ENCODE measurements at places on chromosomes 16 and 17.

- DNase-seq: no peak
These were observed 492.5 kb upstream of the HSBP1 start for GRCh38 chr16:83315271-83315670.

- no peak for DNase-seq
These were observed 545.2 kb upstream of the CDH11 start for GRCh38 chr16:65667011-65667578.

GRCh38 chr17:80603396-80603795 is 58.8 kb downstream of the RPTOR start:
- DNase-seq: no peak

GRCh38 chr16:80104401-80104800 is 436.4 kb upstream of the DYNLRB2 start:
- no peak for DNase-seq

GRCh38 chr17:1958134-1958881 is 66.8 kb downstream of the RTN4RL1 start:
- no peak for DNase-seq

DNA sequence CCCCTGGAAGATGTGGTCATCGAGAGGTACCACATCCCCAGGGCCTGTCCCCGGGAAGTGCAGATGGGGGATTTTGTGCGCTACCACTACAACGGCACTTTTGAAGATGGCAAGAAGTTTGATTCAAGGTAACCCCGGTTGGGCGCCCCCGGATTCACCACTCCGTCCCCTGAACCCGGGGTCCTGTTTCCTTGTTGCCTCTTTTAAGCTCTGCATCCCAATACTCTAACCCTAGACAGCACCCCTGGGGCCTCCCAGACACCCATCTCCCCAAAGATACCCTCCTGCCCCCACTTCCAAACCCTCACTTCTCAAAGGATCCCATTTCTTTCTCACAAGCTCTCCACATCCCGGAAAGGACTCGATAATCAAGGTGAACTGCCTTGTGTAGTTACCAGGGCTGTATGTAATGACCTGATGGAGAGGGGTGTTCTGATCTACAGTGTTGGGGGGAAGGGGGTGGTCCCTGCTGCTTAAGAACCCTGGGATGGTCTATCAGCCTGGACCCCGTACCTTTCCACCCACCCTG is 412 bp downstream of the FKBP10 start:
- DNase-seq: no peak

DNA sequence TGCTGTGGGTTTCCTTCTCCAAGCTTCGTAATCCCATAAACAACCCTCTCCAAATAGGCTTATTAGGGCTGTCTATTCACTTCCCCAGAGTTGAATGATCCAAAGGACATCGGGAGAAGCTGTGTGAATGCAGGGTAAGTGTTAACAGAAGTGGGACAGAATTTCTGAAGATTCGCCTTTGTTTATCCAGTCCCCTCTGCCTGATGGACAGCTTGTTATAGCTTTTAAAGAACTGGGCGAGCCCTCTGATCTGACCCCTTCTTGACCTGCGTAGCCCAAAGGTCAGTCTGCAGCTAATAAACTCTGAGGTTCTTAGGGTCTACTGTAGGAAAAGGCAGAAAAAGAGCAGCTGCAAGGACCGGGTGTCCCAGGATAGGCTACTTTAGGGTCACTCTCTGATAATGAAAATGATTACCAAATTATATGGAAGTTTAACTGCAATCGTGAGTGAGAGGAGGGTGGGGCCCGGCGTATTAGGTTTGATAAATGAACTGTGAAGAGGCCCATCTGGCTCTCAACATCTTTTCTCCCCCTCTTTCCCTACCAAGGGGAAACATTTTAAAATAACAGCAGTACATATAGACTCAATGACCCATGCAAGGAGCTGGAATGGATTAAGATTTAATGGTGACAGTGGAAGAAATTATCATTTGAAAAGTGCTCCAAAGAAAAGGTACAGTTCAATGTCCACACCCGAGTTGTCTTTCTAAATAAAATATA is 233.4 kb downstream of the FTO start:
- DNase-seq: no peak

GRCh38 chr17:73613271-73614233 is 30.7 kb downstream of the SDK2 start:
- no peak for DNase-seq

DNA sequence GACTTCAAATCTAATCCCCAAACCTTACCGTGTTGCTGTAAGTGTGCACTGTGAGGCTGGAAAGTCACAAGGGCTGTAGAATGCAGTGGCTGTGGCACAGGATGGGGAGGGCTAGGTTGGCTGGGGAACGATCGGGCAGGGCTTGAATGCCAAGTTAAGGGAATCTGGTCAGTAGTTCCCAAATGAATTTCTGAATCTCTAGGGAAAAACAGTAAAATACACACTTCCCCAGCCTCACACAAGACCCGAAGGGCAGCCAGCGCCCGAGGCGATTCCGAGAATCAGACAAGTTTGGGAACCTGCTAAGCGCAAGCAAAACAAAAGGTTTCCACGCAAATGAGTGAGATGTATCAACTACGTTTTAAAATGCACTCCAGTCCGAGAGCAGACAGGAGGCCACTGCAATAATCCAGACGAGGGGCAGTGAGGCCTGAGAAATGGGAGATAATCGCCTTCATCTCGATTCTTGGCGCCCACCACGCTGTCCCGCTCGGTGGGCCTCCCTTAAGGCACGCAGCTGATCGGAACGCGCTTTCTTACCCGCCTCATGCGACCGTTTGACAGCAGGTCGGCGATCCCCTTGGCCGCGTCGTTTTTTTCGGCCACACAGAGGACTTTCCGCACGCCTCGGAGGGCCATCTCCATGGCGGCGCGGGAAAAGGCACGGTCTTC is 599 bp downstream of the TOP3A start:
- DNase-seq: no peak

GRCh38 chr17:48294806-48295361 is 135.1 kb downstream of the SKAP1 start:
- no peak for DNase-seq

DNA sequence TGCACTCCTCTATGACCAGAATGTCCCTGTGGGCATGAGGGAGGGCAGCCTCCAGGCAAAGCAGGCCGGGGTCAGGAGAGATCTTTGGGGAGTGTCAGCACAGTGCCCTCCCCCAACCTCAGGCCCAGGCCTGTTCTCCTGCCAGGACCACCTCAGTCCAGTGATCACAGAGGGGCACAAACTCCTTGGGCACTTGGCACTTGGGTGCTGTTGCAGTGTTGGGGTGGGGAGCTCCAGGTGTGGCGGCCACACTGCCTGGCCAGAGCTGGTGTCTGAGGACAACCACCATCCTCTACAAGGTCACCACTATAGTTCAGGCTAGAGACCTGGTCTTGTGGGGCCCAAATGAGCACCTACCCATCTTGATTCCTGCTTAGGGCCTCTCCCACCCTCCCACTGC is 37.2 kb downstream of the SMPD3 start:
- no peak for DNase-seq

DNA sequence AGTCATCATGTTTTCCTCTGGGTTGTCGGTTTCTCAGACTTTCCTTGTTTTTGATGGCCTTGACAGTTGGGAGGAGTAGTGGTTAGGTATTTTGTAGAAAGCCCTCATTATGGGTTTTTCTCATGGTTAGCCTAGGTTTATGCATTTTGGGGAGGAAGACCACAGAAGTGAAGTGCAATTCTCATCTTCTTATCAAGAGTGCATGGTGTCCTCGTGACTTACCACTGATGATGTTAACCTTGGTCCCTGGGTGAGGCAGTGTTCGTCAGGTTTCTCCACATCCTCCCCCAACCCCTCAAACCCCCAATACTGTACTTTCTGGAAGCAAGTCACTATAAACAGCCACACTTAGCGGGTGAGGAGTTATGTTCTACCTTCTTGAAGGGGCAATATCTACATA is 42.3 kb downstream of the BPTF start:
- DNase-seq: no peak

DNA sequence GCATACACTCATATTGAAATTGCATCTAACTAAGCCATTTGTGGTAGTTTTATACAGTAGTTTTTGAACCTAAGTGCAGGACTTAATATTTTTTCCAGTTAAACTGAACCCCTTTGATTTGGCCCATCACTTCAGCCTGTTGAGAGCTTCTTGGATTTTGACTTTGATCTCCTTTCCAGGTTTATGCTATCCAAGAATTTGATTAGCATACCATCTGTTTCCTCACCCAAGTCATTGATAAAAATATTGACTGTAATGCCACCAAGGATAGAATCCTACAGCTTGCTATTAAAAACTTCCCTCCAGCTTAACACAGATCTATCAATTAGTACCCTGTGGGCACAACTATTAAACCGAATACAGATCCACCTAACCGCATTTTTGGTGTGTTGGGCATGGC is 7.2 kb downstream of the TMEM94 start:
- no peak for DNase-seq

- no peak for DNase-seq
These were observed 19.2 kb downstream of the CEP112 start for GRCh38 chr17:66172691-66173223.

GRCh38 chr17:42457107-42457792 is 1.4 kb upstream of the ATP6V0A1 start:
- DNase-seq: no peak

DNA sequence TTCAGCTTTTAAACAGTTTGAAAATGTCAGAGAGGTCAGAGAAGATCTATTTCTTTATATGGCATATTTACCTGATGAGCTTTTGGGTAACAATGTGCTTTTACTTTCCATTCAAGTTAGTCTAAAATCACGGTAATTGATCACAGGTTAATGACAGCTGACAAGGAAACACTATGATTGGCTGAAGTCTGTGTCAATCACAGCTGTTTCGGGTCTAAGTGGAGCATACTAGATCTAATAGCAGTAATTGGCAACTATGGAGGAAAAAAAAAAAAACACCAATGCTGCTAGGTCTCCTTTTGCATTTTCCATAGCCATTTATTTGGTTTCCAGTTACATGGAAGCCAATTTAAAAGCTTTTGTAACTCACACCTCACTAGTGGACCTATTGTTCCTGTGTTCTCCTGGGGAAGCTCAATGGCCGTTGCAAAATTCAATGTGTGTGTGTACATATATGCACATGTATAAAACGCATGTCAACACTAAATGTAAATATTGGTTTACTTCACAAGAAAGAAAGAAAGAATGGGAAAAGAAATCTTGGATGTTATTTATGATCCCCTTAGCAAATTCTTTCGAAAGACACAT is 568.3 kb upstream of the ZFHX3 start:
- no peak for DNase-seq

GRCh38 chr16:66662445-66663194 is 33.9 kb downstream of the CMTM4 start:
- no peak for DNase-seq

GRCh38 chr17:51456942-51457341 is 196.6 kb downstream of the UTP18 start:
- DNase-seq: no peak

- DNase-seq: no peak
These were observed 59.0 kb downstream of the TANGO6 start for GRCh38 chr16:68902003-68902968.

GRCh38 chr17:31517524-31517923 is 126.0 kb downstream of the RAB11FIP4 start:
- no peak for DNase-seq

GRCh38 chr16:62194828-62195227 is 158.6 kb upstream of the CDH8 start:
- no peak for DNase-seq

- no peak for DNase-seq
These were observed 3.3 kb upstream of the CCL15 start for GRCh38 chr17:36004594-36005108.

DNA sequence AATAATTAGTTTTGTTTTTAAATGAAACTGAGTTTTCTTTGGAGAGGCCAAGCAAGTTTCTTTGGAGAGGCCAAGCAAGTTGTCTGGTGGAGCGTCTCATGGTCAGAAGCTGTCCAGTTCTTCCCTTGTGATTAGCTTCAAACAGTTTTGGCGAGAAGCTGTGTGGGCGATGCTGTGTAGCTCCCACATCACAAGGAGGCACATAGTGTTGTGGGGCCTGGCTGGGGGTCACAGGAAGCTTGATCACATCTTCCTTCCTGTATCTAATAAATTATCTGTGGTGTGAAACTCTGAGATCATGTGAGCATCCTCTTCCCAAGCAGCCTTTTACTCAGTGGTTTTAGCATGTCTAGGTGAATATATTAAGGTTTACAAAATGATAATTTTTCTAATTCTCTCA is 33.9 kb downstream of the SPECC1 start:
- no peak for DNase-seq

Data from stimulated activated CD4-positive, alpha-beta T cell treated with anti-CD3 and anti-CD28 coated beads, TNF-alpha, amount 100 ng/mL, for 4 hours (primary cell).